Pons (tissue), 1 donor: ENCODE measurements at places on chromosomes 5 and 9.

DNA sequence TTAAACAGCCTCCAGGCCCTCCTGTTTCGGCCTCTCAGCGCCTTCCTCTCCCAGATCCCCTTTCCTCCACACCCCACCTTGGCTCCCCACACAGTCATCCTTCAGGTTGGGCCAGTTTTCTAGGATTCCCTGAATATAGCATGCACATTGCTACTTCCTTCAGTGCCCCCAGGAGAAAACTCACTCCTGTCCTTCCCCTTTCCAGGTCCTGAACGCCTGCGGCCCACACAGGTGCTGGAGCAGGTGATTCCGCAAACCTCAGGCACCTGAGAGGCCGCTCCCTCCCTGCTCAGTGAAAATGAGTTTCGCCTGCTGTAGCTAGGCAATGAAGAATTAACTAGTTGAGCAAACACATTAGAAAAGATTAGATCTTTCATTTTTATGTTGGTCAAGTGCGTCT lies 185.0 kb downstream of the MED10 start:
- DNase-seq, result no peak

DNA sequence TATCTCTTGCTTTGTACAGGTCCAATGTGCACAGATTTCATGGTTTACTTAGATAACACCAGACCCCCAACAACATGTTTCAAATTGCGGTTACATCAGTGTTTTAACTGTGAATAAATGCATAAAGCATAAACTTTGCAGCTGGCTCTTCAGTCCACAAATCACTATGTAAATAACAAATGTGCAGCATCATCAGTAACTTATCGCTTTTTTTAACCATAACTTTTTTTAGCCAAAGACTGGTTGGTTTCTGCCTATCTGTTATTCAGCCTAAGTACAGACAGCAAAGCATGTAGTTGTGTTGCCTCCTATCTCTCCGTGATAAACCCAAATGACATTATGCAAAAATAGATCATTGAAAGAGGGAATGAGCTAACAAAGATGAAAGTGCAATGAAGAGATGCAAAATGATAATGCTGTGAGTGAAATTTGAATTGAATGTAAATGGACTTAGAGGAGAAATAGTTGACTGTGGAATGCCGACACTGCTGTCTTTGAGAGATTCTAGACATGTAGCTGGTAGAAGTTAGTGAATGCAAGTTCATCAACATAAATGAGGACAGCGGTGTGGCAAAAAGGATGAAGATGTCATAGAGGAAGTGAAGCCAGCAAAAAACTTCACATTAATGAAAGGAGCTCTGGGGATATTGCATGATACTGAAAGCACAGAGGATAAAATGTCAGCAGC lies 108.8 kb downstream of the PDE8B start:
- DNase-seq, result no peak

DNA sequence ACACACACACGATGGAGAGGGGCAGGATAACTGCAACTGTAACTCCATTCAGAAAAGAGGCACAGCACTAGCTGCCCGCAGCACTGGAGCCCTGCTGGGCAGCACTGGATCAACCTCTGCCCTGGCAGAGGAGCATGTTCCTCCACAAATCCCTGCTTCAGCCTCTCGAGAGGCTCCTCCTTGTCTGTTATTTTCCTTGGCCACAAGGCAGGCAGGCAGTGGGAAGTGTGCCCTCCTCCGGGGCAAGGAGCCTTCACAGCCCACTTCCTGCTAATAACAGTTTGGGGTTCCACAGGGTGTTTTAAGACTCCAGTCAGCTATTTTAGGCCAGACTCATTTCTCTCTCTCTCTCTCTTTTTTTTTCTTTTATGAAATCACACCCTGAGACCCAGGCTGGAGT lies 11.8 kb downstream of the FXN start:
- no peak for DNase-seq

- no peak for DNase-seq
Observed at GRCh38 chr5:144151026-144151425, 19.4 kb downstream of the YIPF5 start.

- DNase-seq, result no peak
Observed at GRCh38 chr9:107105784-107106183, 177.3 kb upstream of the RAD23B start.

GRCh38 chr5:56350597-56351170 lies 117.6 kb upstream of the ANKRD55 start:
- DNase-seq, result no peak

DNA sequence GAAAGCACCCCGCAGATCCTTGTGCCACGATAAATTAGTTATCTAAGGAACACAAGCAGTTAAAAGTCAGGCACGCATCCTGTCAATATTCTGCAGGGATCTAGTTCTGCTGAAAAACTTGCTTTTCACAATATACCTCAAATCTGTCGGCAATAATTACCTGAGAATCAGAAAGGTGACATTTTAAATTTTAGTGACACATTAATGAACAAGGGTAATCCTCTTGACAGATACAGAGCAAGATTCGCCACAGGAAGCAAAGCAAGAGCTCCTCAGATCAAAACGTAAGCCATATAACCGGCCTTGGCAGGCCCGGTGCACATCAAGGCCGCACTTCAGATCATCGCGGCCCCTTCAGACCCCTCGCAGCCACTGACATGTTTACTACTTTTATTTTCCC lies 185.7 kb downstream of the ATPSCKMT start:
- DNase-seq, result no peak

DNA sequence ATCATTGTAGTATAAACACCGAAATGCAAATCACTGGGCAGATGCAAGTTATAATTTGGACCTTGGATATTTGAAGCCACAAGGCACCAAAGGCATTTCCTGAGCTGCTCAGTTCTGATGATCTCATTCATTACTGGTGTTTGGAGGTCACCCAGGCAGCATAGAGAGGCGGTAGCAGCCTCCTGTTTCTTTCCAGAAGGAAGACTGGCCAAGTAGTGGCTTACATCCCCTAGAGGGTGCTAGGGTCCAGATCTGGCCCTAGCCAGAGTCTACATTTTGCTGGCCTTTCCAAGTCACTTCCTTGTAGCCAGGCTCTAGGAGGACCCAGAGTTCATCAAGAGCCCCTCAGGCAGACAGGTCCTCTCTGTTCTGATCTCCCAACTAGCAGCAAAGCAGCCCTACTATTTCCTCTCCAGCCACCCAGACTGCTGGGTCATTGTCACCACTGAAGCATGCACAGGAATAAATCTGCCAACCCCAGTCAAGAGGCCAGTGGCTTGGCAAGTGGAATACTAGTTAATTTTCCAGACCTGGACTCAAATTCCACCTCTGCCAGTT lies 33.4 kb upstream of the TTC1 start:
- DNase-seq, result no peak

DNA sequence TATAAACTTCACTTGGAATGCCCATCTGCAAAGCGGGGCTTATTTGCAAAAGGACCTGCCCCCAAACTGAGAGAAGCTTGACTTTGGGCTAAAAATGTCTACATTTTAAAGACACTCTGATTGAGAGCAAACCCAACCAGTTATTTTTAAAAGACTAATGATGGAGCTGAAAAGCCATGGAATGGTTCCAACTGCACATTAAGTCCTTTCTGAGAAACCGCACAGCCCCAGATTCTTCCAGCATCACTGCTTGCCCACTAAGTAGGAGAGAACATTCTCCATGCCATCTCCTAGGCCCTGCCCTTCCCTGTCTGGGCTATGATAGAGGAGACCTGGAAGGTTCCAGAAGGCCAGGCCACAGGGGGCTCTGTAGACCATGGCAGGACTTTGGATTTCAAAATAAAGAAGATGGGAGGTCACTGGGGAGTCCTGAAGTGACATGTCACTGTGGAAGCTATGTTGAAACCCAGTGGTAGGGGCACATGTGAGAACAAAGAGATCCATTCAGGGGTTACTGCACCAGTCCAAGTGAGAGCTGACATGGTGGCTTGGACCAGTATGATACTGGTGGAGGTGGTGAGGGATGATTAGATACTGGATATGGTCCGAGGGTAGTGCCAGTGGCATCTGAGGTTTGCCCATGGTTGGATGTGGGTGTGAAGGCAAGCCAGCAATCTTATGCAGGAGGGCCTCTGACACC lies 179.2 kb downstream of the DAB2IP start:
- peak; percentile 36 for DNase-seq

DNA sequence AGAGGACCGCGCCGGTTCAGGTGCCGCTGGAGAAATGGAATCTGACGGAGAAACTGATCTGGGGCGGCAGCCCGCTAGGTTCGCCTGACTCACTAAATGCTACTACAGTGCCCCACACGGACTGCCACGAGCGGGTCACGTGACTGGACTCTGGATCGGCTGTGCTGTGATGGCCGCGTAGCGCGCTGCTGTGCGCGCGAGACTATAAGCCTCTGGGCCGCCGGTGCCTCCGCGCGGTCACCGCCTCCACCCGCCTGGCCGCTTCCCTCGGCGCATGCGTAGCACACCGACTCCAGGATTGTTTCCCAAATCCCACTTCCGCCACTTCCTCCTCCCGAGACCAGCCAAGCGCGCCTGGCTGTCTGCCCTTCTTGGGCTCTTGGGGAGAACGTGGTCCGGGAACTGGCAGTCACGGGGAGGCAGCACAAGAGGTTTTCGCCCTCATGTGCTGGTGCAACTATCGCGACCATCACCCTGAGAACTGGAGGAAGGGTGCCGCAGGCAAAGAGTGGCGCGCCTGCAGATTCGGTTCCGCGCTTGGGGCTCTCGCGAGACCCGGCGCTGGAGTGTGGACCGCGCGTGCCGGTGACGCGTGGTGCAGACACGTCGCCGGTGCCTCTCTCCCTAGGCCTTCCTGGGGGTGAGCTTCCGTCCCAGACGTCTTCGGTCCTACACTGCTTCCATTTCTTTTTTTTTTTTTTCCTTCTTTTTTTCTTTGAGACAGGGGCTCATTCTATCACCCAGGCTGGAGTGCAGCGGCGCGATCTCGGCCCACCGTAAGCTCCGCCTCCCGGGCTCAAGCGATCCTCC lies 35.8 kb upstream of the GLDC start:
- peak; percentile 97 for DNase-seq

GRCh38 chr9:93161786-93162562 lies 22.0 kb upstream of the WNK2 start:
- no peak for DNase-seq

DNA sequence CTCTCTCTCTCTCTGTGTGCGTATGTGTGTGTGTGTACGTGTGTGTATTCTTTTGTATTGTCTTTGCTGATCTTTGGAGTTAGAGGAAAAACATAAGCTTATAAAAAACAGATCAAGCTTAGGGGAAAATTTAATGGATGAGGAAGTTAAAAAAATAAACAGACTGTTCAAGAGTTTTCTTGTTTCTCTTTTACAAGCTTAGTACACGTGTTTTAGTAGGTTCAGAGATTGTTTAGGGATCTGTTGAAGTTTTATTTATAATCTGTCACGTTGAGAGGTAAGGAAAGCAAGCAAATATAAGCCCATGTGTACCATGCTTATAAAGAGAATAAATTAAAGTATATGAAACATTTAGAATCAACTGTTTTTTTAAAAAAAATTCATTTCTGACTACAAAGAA lies 1470.3 kb upstream of the NUDT12 start:
- no peak for DNase-seq

GRCh38 chr5:142507531-142508372 lies 178.1 kb downstream of the FGF1 start:
- no peak for DNase-seq

GRCh38 chr9:34374905-34375552 lies 1.7 kb downstream of the MYORG start:
- no peak for DNase-seq

DNA sequence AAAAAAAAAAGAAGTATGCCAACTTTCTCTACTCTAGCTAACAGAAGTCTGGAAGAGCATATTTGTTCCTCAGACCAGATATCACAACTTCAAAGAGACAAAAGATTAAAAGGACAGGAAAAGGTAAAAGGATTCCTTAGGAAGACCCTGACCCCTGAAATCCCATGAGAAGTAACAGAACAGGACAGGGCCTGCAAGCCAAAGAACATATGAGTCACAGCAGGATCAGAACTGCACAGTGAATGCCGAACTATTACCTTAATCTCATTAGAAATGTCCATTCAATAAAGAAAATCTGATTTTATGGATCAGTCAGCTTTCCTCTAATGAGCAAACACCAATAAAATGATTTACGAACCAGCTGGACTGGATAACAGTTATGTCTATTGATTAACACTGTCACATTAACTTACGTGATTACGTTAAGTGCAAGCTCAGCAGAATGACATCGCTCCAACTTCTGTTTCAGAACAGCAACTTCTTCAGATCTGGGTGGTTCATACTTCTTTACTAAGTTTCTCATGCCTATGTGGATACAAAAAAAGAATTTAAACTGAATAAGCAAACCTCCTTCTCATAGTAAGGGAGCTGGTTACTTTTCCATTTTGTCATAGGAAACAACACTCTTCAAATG lies 13.6 kb downstream of the CCNH start:
- no peak for DNase-seq

- no peak for DNase-seq
Observed at GRCh38 chr9:86456416-86456815, 102.2 kb upstream of the TUT7 start.

DNA sequence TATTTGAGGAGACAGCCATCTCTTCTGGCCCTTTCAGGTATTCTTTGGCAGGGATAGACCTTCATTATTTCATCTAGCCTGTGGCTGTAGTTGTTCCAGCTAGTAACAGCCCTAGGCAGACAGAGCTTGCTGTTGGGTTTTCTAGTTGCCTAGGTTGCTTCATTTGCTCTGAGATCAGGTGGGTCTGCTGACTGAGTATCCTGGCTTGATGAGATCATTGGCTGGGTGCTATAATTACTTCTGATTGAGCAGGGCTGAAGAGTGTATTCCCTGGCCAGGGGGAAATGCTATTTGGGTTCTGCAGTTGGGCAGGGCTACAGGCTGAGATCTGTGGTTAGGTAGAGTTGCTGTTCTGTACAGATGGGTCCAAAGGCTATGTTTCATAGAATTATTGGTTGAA lies 456.1 kb downstream of the PSAT1 start:
- no peak for DNase-seq

DNA sequence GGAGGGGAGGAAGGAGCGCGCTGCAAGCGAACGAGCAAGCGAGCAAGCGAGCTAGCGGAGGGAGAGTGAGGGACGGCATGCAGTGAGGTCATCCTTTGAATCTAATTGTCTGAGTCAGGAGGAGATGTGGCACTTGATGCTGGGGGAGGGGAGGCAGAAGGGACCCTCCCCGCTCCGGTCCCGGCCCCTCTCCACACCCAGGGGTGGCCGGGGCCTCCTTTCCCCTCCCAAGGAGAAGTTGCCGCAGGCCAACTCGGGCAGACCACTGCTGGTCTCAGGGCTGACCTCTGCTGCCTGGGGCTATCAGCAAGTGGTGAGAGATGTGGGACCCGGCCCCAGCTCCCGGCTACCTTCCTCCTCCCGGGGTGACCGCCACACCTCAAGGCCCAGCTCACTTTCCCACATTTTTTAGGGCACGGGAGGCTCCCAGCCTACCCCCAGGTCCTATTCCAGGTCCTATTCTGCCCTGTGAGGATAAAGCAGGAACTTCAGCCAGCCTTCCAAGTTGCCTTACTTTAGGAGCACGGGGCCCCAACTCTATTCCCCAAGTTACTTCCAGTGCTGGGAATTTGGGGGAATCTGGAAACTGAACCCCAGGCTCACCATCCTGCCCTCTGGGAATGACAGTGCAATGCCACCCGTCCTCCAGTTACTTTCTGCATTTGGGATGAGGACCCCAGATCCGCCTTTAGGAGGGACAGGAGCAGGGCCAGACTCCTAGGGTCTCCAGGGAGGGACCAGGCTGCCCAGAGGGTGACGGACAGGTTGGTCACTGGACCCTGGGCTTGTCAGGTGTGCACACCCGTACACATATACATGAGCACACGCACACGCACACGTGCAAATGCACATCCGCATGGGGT lies 11.1 kb downstream of the CNTFR start:
- DNase-seq, result no peak
